ENCODE measurements at places on chromosomes 3 and 15. TPM values are rescaled to one million over a fixed set of nuclear protein-coding genes. Genes with fewer than 3 reads are reported as not detected.
A peak's percentile ranks its signal among the peaks of the same experiment; 100 is the strongest.

The PGBD4 gene
- 1.4 TPM for total RNA-seq

The DLL4 gene
- 0.09 TPM for total RNA-seq

The TRAIP gene
- total RNA-seq: 3.4 TPM

The TRAT1 gene
- total RNA-seq: not detected

The TM4SF18 gene
- 5.6 TPM for total RNA-seq

The SPTSSB gene
- 0.50 TPM for total RNA-seq

DNA sequence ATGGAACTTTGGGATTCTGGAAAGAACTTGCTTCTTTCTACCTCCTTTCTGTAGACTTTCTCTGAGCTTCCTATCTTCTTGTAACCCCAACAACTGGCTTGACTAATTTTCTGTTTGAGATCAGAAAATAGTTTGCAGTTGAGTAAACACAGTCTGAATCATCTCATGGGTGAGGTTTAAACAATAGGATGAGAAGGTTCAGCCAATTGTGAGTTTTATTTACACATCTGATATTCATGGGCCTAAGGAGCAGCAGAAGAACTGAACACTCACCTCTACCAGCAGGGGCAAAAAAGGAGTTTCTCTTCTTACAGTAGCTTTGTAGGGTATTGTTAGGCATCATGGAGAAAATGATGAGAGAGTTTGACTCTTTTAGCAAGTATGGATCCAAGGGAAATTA is 54.2 kb downstream of the DTWD1 start:
- peak; percentile 84 for DNase-seq

- DNase-seq: no peak
Measured at GRCh38 chr15:58472221-58472620, 40.4 kb downstream of the LIPC start.

- DNase-seq: no peak
Measured at GRCh38 chr15:82790321-82790720, 15.5 kb downstream of the FSD2 start.

DNA sequence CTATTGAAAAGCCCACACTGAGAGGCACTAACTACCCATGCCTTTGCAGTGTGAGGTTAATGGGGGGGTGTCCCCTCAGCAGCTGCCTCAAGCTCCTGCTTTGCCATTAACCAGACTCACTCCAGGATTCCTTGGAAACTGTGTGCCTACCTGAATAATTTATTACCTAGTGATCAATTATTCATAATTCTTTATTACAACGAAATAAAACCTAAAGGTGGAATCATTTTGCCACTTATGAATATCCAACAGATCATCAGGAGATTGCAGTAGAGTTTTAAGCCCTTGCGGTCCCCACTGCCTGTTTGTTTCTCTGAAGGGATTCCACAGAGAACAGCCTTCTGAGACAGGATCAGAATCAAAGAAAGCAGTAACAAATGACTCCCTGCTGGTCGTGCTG is 23.3 kb downstream of the NEK11 start:
- DNase-seq: no peak

DNA sequence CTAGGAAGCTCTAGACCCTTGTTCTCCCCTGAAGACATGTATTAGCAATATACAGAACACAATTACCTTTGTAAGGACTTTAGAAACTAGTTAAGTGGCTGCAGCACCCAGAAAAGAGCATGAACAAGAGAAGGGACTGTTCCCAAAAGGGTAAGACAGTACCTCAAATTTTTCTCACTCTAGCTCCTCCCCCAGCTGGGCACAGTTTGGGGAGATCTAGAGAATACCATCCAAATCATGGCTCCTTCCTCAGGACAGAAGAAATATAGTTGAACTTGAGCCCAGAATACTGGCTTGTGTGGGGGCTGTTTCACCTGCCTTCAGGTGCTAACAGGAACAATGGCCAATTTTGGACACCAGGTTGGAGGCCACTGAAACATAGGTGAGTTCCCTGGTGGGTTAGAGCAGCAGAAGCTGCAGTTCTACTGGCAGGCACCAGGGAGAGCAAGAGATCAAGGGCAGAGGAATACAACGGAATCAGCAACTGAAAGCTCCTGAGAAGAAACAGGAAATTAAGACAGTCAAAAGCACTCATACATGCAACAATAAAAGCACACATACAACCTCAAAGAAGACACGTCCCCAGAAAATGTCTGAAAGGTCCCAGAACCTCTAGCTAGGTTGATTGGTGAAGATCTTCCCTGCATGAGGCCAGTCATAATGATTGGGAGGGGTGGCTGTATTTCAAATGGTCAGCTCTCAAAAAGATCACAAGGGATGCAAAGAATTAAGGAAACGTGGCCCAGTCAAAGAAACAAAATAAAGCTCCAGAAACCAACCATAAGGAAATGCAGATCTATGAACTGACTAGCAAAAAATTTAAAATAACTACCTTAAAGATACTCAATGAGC is 104.9 kb upstream of the ASB14 start:
- DNase-seq: peak; percentile 19

Measured in astrocyte (in vitro differentiated cells and primary cell).